ENCODE measurements at places on chromosomes 1 and 21. TPM values are rescaled to one million over a fixed set of nuclear protein-coding genes. Genes with fewer than 3 reads are reported as not detected.

DNA sequence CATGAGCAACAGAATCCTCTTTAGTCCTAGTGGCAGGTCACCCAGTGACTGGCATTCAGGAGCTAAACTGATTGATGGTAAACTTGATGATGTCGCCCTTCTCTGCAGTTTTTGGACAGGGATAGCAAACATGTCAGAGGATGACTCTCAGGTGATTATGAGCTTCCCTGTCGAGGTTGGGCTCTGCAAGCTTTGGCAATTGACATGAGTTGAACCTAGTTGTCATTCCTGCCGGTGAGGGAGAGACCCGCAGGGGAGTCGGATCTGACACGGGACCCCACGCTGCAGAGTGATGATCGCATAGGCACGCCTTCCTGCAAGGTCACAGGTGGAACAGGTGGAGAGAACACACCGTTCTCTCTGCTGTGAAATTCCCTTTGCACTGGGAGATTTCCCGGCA lies 438.0 kb upstream of the VAMP3 start:
- no peak for DNase-seq

The VHLL gene
- polyA plus RNA-seq: not detected

DNA sequence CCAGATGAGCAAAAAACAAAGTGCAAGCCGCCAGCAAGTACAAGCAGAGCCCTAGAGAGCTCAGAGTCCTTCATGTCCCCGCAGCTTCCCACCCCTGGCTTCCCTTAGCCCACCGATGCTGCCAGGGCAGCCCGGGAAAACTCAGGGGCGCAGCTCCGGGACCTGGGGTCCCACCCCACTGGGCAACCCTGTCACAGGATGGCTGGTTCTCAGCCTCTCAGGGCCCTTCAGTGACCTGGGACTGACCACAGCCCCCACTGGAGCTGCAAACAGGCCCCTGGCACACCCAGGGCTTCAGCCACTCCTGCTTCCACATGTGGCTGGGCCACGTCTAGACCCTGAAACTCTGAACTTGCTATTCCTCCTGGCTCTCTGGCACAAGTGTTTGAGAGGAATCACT lies 49.5 kb downstream of the CHD5 start:
- DNase-seq: no peak

GRCh38 chr1:202311875-202312635 lies 29.7 kb downstream of the UBE2T start:
- no peak for DNase-seq

DNA sequence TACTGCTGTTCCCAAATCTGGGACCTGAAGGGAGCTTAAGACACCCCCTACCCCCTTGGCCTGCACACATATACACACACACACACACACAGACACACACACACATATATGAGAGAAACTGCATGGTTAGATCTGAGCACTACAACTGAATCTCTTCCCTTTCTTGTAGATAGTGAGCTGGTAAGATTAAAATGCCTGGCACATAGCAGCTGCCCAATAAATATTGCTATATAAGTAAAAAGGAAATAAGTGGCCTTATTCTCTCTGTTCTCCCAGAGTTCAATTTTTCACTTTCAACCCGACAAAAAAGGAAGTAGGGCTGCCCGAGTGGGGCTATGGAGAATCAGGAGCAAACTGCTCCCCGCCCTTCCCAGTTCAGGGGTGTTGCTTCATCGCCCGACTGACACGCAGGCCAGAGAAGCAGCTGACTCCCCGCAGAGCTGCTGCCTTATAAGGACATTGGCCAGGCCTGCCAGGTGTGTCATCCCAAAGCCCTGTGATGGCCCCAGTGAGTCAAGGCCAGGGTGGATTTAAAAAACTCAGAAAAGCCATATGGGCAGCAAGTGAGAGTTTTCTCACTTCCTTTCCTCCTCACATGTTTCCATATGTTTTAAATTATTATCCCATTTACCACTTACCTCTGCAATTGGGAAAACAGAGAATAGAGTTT lies 106.5 kb upstream of the SLC44A3 start:
- DNase-seq: peak; percentile 45

GRCh38 chr21:34792504-34793089 lies 123.8 kb downstream of the CLIC6 start:
- no peak for DNase-seq
